ENCODE measurements at places on chromosomes 7 and 10.

DNA sequence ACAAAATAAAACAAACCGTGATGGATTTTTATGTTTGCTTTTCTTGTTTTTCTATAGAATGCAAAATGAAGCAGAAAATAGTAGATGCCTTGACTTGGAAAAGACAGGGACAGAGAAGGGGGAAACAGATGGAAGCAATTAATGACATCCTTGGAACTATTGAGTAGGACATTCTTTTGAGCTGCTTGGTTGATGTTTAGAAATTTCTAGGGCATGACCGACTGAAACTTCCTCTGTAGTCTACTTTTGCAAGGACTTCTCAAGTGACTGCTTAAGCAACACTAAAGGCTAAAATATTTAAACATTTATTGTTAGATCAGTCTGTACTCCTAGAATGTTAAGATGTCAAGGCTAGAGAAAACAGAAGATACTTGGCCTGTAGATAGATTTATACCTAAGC is 49.4 kb downstream of the VCL start:
- no peak for DNase-seq

DNA sequence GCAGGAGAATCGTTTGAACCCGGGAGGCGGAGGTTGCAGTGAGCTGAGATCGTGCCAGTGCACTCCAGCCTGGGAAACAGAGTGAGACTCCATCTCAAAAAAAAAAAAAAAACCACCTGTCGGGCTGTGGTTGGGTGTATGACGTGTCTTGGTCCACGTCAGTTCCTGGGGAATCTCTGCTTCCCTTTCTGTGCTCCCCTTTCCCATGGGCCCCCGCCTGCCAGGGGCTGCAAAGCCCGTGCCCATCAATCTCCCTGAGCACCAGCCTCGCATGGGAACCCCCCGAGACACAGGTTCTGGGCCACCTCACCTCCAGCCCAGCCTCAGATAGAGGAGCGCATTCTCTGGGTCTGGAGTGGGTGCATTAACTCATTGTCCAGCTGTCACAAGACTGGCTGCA is 2.3 kb upstream of the SH2B2 start:
- DNase-seq, result no peak

DNA sequence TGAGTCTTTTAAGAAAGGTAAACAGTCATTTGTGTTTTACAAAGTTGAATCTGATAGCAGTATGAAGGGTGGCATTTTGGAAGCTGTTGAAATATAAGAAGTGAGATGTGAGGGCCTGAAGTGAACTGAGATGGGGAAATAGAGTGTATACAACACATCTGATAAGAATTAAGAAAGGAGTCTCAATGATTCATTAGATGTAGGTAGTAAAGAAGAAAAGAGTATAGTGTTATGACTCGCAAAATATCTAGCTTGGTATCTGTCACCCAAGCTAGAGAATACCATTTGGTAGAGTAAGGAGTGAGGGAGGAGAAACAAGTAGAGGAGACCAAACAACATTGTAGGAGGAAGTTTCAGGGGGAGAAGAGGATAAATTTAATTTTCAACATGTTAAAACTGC is 5.3 kb downstream of the PTPN12 start:
- DNase-seq, result no peak

- DNase-seq, result peak; percentile 11
These were observed 112.0 kb downstream of the NEURL1 start for GRCh38 chr10:103605359-103606096.

DNA sequence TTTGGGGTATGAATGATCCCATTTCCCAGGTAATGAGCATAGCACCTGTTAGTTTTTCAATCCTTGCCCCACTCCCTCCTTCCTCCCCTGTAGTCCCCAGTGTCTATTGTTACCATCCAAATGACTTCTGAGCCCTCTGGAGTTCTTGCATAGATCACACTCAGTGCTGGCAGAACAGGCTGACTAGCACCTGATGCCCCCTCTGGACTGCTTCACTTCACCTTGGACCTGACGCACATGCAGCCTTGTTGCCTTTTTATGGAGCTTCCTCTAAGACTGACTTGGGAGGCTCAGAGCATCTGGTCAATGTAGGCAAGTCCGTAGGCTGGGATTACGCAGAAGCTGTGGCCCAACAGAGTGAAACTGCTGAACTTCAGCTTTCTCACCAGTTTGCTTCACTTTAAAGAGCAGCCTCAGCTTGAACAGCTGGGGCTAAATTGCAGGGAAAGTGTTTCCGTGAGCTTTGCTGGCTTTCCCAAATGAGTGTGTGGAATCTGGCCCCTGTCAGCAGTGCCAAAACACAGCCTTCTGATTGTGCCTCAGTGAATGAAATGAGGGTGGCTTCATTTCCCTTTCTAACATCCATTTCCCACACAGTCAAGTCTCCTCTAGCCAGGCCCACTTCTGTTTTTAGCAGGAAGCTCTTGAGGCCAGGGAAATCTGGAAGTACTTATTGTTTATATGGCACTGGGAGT is 48.5 kb downstream of the NXPH1 start:
- DNase-seq, result no peak

DNA sequence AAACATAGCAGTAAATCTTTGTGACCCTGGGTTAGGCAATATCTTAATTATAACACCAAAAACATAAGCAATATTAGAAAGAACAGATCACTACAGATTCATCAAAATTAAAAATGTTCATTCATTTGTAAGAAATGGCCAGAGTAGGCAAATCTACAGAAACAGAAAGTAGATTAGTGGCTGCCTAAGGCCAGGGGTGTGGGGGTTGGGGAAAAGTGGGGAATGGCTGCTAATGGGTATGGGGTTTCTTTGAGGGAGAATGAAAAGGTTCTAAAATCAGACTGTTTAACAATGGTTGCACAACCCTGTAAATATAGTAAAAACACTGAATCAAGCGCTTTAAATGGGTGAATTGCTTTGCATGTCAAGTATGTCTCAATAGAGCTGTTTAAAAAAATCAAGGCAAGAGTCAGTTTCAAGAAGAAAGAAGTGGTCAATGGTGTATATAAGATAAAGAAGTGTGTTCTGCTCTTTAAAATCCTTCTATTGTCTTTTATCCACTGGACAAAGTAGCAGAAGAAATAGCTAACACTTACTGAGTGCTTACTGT is 42.6 kb downstream of the CDK6 start:
- DNase-seq, result no peak

DNA sequence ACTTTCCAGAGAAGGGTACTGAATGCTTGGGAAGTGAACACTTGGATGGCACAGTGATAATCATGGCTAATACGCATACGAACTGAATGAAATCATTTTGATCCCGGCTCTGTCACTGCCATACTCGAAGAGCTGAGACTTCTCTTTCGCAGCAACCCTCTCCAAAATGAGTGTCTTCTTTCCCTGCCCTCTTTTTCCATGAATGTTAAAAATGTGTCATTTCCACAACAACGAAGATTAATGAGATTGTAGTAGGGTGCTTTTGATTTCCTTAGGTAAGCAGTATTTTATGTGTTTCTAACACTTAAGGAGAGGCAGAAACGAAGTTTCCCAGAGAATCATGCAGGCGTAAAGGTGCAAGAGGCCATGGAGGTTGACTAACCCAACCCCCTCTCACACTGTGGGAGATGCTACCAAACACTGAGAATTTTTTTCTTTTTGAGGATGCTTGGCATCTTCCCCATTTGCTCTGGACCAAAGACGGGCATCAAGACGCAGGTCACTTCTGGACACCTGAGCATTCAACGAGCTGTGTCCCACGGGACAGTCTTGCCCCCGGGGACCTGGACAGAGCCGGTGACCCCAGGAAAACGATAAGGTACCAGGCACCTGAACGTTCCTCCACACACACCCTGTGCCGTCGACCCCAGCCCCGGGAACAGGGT is 823 bp downstream of the COPG2 start:
- DNase-seq, result no peak

- no peak for DNase-seq
These were observed 57.2 kb downstream of the JAKMIP3 start for GRCh38 chr10:132122939-132123445.

DNA sequence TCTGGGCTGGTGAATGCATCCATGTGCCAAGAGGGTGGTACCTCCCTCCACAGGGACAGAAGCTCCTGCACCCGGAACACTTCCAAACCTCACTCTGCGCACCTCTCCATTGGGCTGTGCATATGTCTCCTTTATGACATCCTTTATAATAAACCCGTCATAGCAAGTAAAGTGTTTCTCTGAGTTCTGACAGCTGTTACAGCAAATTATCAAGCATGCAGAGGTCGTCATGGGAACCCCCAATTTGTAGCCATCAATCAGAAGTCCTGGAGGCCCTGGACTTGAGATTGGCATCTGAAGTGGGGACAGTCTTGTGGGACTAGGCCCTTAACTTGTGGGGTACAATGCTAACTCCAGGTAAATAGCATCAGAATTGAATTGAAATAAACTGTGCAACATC is 29.4 kb upstream of the PARD3 start:
- no peak for DNase-seq

- DNase-seq, result no peak
These were observed 9.9 kb downstream of the FAM237B start for GRCh38 chr7:90311175-90311574.

DNA sequence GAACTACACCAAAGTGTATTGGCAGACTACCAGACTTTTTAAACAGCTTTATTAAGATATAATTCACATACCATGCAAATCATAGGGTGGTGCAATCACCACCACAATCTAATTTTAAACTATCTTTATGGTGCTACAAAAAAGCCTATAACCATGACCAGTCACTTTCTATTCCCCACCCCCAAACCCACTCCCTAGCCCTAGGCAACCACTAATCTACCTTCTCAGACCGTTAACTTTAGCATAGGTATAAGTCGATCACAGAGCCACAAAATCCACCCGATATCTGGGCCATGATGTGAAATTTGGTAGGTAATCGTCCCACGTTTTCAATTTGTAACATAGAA is 536 bp upstream of the POM121 start:
- peak; percentile 1 for DNase-seq

GRCh38 chr7:54166419-54166818 is 375.8 kb upstream of the VSTM2A start:
- no peak for DNase-seq

- no peak for DNase-seq
These were observed 110.7 kb downstream of the SEMA3A start for GRCh38 chr7:84083846-84084245.

DNA sequence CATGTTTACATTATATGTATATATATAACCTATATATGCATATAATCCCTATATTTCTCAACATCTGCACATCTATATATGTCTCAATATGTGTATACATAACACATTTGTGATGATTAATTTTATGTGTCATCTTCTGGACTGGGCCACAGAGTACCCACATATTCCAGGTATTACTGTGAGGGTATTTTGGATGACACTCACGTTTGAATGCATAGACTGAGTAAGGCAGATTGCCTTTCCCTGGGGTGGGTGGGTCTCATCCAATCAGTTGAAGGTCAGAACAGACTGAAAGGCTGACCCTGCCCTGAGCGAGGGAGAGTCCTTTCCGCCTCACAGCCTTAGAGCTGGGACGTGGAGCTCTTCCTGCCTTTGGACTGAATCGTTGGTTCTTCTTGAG is 295.2 kb upstream of the PFKP start:
- DNase-seq, result no peak

DNA sequence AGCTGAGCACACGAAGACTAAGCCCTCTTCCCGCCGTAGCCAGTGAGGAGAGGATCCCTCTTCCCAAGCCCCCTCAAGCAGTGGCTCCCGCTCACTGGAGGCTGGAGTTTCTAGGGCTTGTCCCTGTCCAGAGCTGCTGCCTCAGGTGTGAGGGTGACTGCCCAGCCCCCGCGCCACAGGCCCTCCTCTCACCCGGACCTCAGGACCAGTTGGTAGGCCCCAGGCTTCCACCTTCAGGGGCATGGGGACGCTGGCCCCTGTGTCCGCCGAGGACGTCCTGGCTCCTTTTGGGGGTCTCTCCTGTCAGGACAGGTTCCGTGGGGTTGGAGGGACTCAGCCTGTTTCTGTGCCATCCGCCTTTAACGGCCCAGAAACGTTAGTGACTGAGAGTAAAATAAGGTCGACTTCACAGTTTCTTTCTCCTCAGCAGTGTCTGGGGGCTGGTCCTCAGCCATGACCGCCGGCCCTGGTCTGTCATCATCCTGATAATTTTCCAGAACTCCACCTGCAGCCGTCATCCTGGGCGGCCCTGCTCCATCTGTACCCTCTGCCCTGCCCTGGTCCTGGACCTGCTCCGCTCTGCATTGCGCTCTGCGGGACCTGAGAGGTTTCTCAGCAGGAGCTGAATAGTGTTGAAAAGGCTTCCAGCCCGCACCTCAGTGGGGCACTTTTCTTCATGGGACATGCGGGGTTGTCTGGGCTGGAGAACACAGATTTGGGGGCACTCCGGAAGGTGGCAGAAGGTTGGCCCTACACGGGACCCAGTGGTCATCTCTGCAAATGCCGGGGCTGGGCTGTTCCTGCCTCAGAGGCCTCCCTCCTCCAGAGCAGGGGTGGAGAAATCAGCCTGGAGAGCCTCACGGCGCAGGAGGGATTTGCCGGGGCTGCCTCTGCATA is 36.0 kb upstream of the FAM20C start:
- no peak for DNase-seq

DNA sequence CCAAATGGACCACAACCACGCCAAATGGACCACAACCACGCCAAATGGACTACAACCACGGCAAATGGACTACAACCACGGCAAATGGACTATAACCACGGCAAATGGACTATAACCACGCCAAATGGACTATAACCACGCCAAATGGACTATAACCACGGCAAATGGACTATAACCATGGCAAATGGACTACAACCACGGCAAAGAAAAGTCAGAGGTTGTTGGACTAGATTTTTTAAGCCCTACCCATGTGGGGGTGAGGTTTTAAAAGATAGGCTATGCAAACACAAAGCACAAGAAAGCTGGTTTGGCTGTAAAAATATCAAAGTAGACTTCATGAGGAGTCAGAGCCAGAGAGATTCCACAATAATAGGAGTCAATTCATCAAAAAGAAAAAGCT is 55.8 kb downstream of the NCAPG2 start:
- no peak for DNase-seq

DNA sequence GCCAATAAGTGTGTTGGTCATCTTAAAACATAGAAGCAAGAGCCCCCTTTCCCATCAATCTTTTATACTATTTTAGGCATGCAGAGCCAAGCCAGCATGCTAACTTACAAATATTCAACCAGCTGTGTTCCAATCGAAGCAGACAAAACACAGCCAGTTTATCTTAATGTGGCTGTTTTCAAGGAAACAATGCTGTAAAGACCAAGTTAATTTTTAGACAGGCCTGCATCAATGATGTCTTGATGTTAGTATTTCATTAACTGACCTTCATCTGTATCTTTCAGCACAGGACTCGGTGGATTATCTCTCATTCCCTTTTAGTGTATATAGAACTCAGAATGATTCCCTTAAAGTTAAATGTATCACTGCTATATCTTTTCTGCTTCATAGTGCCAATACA is 262.0 kb upstream of the ZWINT start:
- DNase-seq, result no peak
